ENCODE measurements at places on chromosomes 3 and 15. TPM values are rescaled to one million over a fixed set of nuclear protein-coding genes. Genes with fewer than 3 reads are reported as not detected.

DNA sequence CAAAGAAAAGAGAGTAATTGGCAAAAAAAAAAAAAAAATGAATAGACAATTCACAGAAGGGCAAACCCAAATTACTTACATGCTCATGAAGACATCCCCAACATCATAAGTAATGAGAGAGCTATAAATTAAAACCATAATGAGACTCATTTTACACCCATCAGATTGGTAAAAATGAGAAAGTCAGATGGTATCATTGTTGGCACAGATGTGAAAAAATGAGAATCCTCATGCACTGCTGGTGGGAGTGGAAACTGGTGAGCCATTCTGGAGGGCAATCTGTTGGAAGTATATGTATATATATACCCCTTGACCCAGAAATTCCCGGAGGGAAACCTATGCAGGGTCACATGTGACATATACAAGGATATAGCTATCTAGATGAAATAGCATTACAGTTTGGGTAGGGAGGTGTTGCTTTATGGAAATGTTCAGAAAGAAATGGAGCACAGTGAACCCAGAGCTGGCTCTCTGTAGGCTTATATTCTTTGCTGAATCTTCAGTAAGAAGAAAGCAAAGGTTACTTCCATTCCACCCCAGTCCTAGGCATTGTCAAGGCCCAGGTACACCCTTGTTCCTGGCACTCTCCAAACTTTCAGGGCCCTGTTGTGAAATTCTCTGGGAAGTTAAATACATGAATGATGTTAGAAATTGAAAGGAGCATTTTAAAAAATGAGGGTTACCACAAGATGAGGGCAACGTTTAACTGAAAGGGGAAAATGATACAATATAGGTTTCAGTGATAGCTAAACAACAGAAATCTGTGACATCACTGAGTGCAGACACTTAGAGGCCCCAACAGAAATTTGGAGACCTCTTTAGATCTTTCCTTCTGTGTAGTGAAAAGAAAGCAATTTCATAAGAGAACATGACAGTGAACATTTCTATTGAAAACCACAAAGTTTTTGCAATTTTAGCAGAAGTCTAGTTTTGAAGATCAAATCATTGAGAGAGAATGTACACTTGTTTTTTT, 132.7 kb upstream of the TPRG1 start:
- H3K4me3 ChIP-seq = no peak overlapping the region
- no peaks in the 10 kb centered on the region for H3K27me3 ChIP-seq
- no peak for DNase-seq
- no peaks in the 10 kb centered on the region for H3K36me3 ChIP-seq

The TRAIP gene
- total RNA-seq = 3.0 TPM

The DNAH1 gene
- total RNA-seq = 16.4 TPM

DNA sequence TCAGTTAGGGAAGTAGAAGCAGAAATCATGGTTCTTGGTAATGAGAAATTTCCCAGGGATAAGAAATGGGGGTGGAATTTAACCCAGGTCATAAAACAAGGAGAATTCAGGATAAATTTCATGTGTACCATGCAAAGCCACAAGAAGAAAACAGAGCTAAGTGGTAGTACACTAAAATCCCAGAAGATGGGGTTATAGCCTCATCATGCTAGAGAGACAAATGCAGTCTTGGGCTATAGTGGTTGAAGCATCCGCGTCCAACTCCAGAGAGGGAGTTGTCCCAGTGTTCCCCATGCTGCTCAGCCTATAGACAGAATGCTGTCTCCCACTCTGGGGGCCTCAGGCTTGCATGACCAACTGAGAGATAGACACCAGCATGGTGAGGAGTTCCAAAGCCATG, 36.2 kb upstream of the CLRN1 start:
- H3K4me1 ChIP-seq = no peaks in the 10 kb centered on the region
- H3K27ac ChIP-seq = no peak overlapping the region
- no peak for DNase-seq
- H3K4me3 ChIP-seq = no peak overlapping the region
- no peaks in the 10 kb centered on the region for H3K27me3 ChIP-seq

The SYNPR gene
- total RNA-seq = not detected

DNA sequence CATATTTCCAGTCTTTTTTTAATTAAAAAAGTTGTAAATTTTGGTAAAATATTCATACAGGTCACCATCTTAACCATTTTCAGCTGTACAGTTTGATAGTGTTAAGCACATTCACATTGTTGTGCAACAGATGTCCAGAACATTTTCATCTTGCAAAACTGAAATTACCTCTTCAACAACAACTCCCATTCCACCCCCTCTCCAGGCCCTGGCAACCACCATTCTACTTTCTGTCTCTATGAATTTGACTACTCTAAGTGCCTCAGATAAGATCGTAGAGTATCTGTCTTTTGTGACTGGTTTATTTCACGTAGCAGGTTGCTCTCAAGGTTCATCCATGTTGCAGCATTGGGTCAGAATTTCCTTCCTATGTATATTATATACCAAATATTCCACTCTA, 76.0 kb downstream of the SLCO3A1 start:
- H3K36me3 ChIP-seq = no peaks in the 10 kb centered on the region
- DNase-seq = no peak
- no peak overlapping the region for H3K4me3 ChIP-seq
- H3K27me3 ChIP-seq = no peaks in the 10 kb centered on the region
- peak overlapping the region; percentile 69 for H3K27ac ChIP-seq

The MGLL gene
- total RNA-seq = 132 TPM

The CHRNA5 gene
- 2.6 TPM for total RNA-seq

The ENTPD3 gene
- 4.3 TPM for total RNA-seq

DNA sequence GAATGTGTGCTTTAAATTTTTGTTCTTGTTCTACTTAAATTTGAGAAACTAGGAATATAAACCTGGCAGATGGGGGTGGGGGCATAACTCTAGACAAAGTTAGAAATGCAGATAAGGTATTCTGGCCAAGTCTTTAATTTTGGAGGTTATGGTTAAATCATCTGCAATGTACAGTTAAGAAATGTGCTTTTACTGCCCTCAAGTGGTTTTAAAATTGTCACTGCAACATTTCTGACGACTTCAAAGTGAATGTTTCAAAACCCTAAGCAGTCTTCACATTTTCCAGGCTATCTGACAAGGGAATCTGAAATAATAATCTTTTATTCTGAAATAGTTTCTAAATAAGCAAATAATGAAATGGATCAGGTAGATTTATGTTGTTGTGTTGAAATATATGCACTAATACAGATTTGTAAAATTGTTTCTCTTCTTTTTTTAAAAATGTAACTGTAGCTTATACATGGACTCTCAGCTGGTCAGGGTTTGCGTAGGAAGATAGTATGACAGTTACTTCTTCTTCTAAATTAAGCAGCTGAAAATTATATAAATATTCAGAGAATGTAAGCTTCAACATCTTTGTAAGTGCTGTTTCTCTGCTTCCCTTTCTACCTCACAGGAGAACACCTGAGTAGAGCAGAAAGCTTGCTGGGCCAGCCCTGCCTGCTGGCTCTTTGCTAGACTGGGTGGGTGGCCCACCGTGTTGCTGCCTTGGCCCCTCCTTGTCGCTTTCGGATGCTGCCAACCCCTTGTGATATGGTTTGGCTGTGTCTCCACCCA, 45.0 kb downstream of the SUCNR1 start:
- H3K27me3 ChIP-seq = no peaks in the 10 kb centered on the region
- no peaks in the 10 kb centered on the region for H3K4me1 ChIP-seq
- no peaks in the 10 kb centered on the region for H3K36me3 ChIP-seq

DNA sequence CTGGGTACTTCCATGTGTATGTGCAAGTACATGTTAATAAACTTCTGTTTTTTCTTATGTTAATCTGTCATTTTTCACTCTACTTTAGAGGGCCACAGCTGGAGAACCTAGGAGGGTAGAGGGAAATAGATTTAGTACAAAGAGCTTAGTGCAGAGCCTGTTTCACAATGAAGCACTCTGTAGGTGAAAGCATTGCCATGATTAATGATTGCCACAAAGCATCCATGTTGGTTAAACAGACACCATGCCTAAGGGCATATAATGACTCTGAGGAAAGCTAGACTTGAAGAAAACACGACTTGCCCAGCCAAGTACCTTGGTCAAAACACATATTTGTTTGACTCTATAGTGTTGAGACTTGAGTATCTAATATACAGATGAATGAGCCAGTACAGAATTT, 338.4 kb downstream of the FHIT start:
- H3K27ac ChIP-seq = no peak overlapping the region
- no peaks in the 10 kb centered on the region for H3K27me3 ChIP-seq
- no peaks in the 10 kb centered on the region for H3K4me1 ChIP-seq
- no peak overlapping the region for H3K4me3 ChIP-seq

DNA sequence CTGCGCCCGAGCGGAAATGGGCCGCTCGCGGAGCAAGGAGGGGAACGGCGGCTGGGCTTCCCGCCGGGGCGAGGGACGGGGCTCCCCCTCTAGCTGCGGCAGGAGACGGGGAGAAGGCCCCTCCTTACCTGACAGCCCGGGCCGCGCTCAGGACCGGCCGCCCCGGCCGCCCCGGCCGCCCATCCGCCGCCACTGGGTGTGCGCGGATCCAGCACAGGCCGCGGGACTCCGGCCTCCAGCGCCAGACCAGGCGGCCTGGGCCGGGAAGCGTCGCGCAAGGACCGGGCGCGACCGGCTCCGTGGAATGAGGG, 296 bp downstream of the TPRA1 start:
- peaks cover 43% of the 10 kb centered on the region for H3K4me1 ChIP-seq
- no peak for DNase-seq
- H3K27me3 ChIP-seq = no peaks in the 10 kb centered on the region
- H3K36me3 ChIP-seq = no peaks in the 10 kb centered on the region
- peak overlapping the region; percentile 92 for H3K27ac ChIP-seq
- H3K4me3 ChIP-seq = peak overlapping the region; percentile 73

- peaks cover 6% of the 10 kb centered on the region for H3K4me1 ChIP-seq
- H3K4me3 ChIP-seq = no peak overlapping the region
- no peak overlapping the region for H3K27ac ChIP-seq
Measured at GRCh38 chr3:159819676-159820075, 169.0 kb upstream of the IL12A start.

All from lower lobe of right lung (tissue), 2 donors.